Cardiac fibroblast (primary cell): ENCODE measurements at places on chromosomes 7 and 10.

- DNase-seq, result no peak
These were observed 776.4 kb upstream of the AUTS2 start for GRCh38 chr7:68821846-68822245.

DNA sequence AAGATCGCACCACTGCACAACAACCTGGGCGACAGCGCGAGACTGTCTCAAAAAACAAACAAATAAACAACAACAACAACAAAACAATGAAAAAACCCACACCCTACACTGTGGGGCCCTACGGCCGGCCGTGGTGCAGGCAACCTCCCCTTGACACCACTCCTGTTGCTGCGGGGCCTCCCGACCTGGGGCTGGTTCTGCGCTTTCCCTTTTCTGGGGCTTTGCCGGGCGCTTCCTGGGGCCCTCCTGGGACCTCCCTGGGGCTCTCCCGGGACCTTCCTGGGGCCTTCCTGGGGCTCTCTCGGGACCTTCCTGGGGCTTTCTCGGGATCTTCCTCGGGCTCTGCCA is 46.6 kb downstream of the INSIG1 start:
- DNase-seq, result no peak

GRCh38 chr10:31912898-31913850 is 15.5 kb downstream of the ARHGAP12 start:
- DNase-seq, result peak; percentile 21

DNA sequence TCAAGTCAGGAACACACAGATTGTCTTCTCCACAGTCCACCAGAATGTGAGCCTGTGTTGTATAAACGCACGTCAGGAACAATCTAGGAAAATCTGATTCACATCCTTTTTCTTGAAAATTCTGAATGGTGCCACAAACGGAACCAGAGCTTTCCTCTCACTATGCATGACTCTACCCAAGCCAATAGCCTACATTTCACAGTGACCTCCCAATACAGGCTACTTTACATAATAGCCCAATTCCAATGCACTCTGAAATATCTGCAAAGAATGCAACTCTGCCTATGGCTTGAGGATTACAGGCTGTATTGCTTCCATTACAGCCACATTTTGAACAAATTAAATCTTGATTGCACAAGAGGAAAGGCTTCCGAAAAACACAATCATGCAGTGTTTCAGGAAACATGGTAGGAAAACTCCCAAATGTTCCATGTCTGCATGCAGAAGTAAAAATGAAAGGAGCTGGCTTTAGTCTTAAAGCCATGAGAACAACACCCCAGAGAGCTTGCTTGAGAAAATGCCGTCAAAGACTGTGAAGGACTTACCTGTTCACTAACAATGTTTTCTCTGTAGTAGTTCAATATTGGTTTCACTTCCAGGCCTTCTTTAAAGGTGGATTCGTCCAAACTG is 113.9 kb downstream of the ITGA8 start:
- no peak for DNase-seq

- no peak for DNase-seq
These were observed 304.9 kb downstream of the SUGCT start for GRCh38 chr7:40439686-40440085.

DNA sequence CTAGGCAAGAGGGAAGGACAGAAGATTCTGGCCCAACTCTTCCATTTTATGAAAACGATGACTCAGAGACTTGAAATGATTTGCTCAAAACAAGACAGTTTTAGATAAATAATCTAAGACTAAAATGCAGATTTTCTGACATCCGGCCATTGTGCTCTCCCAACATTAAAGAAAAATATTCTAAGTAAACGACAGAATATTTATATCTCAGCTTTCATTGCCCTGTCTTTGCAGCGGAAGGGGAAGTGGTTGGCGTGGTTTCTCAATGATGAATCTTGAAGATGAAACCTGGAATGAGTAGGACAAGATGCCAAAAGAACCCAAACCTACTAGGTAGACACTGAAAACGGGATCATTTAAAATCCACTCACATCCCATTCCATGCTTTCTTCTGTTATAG is 28.9 kb upstream of the NPY start:
- DNase-seq, result no peak

DNA sequence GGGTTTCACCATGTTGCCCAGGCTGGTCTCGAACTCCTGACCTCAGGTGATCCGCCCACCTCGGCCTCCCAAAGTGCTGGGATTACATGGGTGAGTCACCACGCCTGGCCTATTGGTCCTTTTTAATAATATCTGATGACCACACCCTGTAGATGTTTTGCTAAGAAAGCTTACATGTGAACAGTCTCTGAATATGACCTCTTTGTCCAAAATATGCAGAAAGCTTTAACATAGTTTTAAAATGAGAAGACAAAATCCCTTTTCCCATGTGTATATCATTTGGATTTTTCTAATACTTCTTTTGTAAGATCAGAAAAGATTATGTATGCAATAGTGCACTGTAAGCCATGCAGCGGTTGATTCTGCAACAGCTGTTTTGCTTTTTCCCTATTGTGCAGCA is 38.5 kb downstream of the MCU start:
- peak; percentile 90 for DNase-seq

DNA sequence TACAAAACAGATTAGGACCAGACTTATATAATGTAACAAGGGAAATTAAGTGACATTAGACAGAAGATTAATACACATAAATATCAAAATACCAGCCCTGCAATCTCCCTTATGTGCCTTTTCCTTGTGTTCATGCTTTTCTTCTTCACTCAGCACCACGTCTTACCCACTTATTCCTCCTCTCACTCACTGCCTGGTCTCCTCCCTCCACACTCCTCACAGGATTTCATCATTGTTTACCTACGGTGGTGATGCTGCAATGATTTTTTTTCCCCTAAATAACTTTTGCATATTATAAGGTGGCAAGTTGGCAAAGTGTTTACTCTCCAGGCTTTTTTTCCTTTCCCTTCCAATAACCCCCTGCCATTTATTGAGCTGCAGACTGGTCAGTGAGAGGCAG is 203.2 kb downstream of the PCLO start:
- DNase-seq, result no peak

GRCh38 chr7:6167004-6167551 is 105.3 kb downstream of the CYTH3 start:
- no peak for DNase-seq

DNA sequence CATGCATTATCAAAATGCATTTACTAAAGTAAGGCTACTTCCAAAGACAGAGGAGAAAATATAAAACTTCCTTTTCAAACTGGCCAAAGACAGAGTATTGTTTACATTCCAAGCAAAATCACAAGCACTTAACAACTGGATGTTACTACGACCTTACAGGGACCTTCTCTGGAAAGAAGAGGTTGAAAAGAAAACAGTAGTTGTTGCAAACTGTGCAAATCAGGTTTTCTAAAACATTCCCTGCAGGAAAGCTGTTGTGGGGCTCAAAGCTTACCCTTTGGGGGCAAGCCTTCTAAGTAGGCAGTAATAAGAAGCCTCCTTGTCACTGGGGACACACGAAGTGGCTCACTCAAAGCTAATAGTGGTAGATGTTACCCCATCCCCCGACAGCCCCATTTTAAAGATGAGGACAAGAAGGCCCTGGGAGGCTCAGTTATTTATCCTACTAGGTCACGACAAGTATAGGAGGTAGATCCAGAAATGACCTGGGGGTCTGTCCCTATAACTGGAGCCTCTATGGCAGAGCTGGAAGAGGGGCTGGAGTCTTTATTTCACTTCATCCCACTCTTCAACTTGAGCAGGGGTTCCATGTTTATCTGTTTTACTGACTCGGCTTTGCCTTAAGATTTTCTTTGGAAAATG is 46.6 kb downstream of the ATXN7L1 start:
- peak; percentile 28 for DNase-seq

- peak; percentile 84 for DNase-seq
These were observed 4.6 kb downstream of the LANCL2 start for GRCh38 chr7:55369427-55370400.

GRCh38 chr10:22630234-22631174 is 83.9 kb downstream of the PIP4K2A start:
- peak; percentile 80 for DNase-seq

DNA sequence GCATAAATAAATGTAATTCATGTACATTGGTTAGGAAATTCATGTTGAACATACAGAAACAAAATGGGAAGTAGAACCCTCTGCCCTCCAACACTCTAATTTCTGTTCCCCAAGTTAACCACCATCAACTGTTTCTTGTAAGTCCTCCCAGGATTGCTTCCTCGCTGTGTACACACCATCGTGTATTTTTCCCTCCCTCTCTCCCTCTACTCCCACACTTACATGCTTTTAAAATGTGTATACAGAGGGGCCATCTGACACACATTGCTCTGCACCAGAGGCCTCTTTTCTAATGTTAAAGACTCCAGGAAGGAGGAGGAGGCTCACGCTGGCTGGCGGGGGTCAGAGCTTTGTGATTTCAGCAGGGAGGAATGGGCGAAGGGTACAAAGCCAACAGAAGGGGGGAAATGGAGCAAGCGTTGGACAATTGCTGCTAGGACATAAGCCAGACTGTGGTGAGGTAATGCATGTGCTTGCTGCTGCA is 1.9 kb upstream of the EPHA1 start:
- peak; percentile 74 for DNase-seq

DNA sequence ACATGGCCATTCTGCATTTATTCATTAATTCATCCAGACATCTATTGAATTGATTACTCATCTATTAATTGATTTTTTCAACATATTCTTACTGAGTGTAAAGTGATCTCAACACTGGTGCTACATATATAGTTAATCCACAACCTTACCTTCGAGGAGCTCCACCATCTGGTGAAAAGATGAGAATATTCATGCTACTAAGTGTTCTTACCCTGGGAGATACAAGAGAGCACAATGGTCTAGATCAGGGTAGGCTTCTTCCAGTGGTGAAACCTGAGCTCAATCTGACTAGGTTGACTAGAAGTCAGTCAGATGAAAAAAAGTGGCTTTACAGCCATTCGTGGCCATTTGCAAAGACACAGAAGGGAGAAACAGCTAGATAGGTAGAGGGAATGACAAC is 507.4 kb downstream of the ANKRD7 start:
- DNase-seq, result no peak

GRCh38 chr7:154504918-154505317 is 452.7 kb downstream of the DPP6 start:
- DNase-seq, result no peak

- DNase-seq, result no peak
These were observed 317.0 kb upstream of the COBL start for GRCh38 chr7:51633596-51633995.

DNA sequence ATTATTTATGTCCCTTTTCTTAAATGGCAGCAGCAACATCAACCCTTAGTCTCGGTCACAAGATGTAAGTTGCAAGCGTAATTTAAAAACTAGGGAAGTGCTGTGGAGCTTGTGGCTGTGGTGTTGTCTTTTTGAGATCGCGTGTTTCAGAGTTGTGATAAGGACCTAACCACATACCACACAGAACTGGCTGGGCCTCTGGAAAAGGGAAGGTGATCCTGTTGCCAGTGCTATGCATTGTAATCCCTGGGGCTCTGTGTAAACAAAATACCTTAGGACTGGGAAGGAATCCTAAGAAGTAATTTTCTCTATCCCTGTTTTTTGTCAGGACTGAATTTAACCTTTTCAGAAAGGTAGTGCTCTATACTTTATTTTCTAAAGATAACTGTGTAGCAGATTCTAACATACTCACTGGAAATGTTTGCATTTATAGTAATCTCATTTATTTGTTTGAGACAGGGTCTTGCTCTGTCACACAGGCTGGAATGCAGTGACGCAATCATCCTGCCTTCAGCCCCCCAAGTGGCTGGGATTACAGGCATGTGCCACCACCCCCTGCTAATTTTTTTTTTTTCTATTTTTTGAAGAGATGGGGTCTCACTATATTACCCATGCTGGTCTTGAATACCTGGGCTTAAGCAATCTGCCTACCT is 60.4 kb downstream of the INPP5F start:
- peak; percentile 78 for DNase-seq

DNA sequence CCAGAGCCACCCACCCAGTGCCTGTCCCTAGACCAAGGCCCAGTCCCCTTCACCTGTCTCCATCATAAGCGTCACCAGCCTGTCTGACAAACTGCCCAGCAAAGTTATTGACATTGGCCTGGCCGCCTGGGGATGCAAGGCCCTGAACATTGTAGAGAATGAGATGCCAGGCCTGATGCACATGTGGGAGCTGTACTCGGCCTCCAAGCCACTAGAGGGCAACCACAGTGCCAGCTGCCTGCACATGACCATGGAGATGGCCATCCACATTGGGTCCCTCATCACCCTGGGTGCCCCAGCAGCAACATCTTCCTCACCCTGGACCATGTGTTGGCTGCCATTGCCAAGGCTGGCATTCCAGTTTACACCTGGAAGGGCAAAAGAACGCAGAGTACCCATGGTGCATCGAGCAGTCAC is 63.7 kb upstream of the ANTXRL start:
- no peak for DNase-seq

- DNase-seq, result no peak
These were observed 96.1 kb downstream of the ZNF277 start for GRCh38 chr7:112302566-112302965.

GRCh38 chr7:22864301-22864700 is 41.7 kb upstream of the TOMM7 start:
- DNase-seq, result peak; percentile 63

- DNase-seq, result peak; percentile 97
These were observed 94.0 kb upstream of the ZMIZ1 start for GRCh38 chr10:78974617-78975317.

DNA sequence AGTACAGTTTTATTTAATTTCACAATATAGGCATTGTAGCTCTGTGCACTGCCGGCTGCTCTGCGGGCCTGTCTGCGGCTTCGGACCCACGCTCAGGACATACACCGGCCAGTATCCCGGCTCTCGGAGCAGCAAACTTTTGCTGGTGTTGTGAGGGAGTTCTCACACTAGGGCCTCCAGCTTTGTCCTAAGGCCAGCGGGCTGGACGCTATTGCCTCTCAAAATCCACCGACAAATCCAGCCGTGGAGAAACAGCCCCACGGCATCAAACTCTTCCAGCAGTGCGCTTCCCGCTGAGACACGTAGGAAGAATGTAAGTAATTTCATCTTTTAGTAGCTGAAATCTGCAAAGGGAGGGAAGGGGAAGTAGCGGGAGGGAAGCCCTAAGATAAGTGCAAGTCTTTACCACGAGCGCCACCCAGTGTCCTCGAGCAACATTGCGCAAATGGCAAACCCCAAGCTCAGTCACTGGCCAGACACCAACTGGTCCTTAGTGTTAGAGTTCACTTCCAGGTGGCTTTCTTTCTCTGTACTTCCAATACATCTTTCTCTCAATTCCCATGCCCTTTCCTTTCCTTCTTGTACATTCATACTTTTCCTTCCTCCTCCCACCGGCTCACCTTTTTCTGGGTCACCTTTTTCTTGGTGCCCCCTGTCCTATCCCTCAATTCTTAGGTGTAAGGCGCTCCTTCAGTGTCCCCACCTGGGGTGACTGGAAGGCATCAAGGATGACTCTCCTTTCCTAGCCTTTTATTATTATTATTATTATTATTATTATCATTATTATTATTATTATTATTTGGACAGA is 3.0 kb upstream of the DLX5 start:
- DNase-seq, result peak; percentile 88

- no peak for DNase-seq
These were observed 285.7 kb downstream of the FGFR2 start for GRCh38 chr10:121312587-121312986.
